ENCODE measurements at places on chromosomes 12 and 14.

- no peak for DNase-seq
Measured at GRCh38 chr14:21086908-21087293, 11.6 kb downstream of the ZNF219 start.

DNA sequence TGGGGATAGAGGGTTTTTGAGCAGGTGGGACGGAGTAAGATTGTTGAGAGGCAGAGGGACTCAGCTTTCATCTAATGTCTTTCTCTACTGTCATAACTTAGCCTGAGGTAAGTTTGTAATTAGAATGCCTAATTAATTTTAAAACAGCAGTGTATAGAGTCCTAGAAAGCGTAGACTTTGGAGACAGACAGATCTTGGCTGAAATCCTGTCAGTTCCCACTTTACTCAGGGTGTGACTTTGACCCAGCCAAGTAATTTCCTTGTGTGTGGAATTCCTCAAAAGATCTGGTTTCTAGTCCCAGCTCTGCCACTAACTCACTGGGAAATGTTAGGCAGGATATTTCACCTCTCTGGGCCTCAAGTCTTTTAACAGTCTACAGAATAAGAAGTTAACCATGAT is 74.3 kb downstream of the SLC25A21 start:
- no peak for DNase-seq

DNA sequence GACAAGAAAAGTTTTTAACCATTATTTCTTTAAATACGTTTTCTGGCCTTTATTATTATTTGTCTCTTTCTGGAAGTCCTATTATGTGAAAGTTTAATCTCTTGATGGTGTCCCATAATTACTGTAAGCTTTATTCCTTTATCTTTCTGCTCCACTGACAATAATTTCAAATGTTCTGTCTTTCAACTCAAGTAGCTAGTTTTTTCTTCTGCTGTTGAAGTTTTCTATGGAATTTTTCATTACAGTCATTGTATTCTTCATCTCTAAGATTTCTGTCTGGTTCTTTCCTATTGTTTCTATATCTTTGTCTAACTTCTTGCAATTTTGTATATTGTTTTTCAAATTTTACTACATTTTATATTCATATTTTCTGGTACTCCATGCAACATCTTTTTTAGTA is 173.6 kb upstream of the MGAT4C start:
- no peak for DNase-seq

DNA sequence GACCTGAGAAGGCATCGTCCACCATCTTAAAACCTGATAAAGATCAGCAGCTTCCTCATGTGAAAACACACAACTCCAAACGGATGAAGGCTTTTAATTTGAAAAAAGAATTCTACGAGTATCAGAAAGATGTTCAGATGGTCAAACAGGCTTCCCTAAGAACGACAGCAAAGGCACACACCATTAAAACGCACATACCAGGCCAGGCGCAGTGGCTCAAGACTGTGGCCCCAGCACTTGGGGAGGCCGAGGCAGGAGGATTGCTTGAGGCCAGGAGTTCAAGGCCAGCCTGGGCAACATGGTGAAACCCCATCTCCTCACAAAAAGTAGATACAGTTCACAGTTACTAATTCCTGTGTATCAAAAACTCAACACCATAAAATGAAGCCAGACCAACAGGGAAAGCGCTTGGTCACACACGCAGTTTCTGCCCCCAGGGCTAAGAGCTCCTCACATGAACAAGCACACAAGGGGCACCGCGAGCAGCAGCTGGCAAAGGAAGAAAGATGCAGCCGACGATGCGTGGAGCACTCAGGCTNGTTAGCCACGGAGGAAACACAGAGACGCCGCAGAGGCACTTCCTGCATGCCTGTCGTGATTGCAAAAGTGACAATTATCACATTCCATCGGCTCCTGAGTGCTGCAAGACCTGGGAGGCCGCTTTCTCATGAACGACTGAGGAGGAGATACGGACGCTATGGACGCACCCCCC is 78.0 kb downstream of the NOC4L start:
- DNase-seq, result peak; percentile 93

- no peak for DNase-seq
Measured at GRCh38 chr12:127770118-127770517, 496.9 kb upstream of the TMEM132C start.

- no peak for DNase-seq
Measured at GRCh38 chr14:65151609-65151956, 49.3 kb upstream of the MAX start.

GRCh38 chr14:64465191-64465822 is at the start of gene AKAP5:
Gene AKAP5 (plus strand): TSS chr14:64465499. CDS start chr14:64468395, 2,896 bp downstream.
- peak; percentile 59 for DNase-seq

DNA sequence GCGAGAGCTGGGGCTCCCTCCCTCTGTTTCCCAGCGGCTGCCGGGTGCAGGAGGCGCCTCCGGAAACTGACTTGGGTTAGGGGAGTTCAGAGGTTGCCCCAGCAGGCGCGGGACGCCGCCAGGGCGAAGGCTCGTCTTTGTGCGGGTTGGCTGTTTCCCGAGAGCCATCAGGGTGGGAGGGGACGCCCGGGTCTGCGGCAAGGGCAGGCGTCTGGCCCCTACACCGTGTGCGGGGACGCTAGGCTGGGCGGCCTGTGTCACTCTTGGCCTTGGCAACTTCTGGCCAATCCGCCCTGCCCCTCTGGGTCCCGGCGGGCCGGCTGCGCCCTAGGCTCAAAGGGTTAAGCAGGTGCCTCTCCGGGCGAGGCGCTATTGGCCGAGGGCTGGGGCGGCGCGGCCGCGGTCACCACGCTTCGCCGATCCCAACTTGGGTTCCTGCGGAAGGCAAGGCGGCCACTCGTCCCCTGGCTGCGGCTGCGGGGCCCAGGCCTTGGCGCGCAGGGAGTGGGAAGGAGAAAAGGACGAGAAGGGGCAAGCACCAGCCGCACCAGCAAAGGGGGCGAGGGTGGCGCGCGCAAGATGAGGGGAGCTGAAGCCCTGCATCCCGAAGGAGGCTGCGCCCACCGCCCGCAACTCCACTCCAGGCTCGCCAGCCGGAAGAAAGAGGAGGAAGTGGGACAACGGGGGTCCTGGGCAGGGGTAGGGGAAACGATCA is 5.6 kb upstream of the NPAS3 start:
- DNase-seq, result no peak

DNA sequence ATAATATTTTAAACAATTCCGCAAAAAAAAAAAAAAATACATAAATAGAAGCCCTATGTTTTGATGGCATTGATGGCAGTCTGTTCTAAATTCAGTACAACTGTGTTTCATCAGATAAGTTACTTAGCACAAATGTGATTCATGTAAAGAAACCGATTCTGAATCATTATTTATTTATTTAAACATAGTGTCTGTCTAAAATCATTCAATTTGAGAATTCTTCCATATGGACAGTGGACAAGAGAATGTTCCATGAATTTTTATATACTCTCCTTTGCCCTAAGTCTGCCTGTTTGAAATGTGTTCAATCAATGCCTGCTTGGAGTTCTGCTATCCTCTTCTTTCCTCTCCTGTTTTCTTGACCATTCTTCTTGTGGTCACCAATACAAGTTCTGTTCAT is 126.5 kb downstream of the PDE3A start:
- no peak for DNase-seq

DNA sequence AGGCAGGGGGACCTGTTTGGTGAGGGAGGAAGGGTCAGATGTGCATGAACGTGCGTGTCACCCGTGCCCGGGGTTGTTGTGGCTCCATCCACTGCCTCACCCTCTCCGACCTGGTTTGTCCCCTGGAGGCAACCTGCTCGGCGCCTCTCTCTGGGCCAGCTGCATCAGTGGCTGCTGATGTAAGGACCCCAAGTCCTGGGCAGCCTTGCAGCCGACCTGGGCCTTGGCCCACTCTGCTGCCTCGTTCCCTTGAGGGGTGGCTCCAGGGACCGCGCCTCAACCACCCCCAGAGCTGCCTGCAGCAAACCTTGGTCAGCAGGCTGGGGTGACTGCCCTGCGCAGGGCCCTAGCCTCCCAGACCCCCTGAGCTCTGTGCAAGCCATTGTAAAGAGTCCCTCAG is 351.7 kb downstream of the TMEM121 start:
- no peak for DNase-seq

GRCh38 chr12:58470266-58471010 is 449.9 kb downstream of the LRIG3 start:
- DNase-seq, result no peak

- DNase-seq, result peak; percentile 10
Measured at GRCh38 chr12:97535582-97535981, 73.0 kb downstream of the RMST start.

GRCh38 chr12:12777092-12777491 is 8.4 kb upstream of the APOLD1 start:
- DNase-seq, result no peak

DNA sequence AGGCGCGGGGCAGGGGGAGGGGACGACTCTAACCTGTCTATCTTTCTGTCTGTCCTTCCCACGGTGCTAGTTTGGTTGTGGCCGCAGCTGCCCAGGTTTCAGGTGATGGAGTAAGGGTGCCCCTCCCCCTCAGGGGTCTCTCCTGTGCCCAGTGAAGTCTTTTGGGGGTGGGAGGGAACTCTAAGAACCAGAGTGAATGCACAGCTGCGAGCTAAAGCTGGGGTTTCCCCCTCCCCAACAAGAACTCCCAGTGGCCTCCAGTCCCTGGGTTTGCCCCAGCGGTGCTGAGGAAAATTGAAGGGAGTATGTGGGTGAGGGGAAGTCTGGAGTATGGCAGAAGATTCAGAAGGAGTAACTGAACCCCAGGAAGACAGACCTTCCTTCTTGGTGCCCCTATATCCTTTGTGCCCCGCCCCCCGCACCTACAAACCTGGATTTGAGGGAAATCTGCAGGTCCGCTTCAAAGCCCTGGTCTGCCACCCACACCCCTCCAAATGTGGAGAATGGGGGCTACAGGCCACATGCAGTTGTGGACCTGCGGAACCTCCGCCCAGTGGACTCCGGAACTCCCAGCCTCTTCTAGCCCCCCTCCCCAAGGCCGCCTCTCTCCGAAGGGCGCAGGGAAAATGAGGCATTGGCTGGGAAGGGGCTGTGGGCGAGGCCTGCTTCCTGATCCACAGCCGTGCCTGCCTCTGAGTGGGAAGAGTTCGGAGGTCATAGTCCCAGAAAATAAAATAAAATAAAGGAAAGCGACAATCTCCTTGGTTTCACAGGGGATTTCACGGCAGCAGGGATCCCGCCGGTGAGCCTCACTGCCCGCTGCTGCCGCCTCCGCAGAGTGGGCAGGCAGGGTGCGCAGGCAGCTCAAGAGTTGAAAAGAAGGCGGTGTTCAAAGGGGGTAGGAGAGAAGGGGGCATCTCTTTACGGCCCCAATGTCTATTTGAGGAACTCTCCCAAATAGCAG is 3.4 kb upstream of the HOXC9 start:
- DNase-seq, result no peak

GRCh38 chr12:91387461-91388134 is 205.0 kb upstream of the DCN start:
- no peak for DNase-seq

- no peak for DNase-seq
Measured at GRCh38 chr12:66859751-66860440, 181.0 kb upstream of the GRIP1 start.

DNA sequence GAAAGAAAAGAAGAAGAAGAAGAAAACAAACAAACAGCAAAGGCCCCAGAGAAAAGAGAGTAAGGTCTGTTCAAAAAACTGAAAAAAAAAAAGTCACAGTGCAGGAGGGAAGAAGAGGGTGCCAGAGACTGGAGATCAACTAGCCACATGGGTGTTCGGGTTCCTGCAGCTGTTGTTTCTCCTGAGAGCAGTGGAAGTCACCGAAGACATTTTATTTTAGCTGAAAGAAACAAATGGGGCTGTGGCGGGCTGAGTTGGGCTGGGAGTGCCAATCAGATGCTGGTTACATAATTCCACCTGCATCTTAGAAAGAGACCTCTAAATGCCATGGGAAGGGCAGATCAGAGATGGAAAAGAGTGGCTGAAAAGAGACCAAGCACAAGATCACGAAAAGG is 33.9 kb downstream of the ACTN1 start:
- DNase-seq, result no peak

- no peak for DNase-seq
Measured at GRCh38 chr12:39007619-39008018, 102.2 kb upstream of the CPNE8 start.

GRCh38 chr12:88006351-88006750 is 22.9 kb downstream of the C12orf50 start:
- no peak for DNase-seq

- DNase-seq, result no peak
Measured at GRCh38 chr14:100581228-100582145, 5.7 kb downstream of the BEGAIN start.

- no peak for DNase-seq
Measured at GRCh38 chr14:104930526-104931303, 6.0 kb downstream of the PLD4 start.

DNA sequence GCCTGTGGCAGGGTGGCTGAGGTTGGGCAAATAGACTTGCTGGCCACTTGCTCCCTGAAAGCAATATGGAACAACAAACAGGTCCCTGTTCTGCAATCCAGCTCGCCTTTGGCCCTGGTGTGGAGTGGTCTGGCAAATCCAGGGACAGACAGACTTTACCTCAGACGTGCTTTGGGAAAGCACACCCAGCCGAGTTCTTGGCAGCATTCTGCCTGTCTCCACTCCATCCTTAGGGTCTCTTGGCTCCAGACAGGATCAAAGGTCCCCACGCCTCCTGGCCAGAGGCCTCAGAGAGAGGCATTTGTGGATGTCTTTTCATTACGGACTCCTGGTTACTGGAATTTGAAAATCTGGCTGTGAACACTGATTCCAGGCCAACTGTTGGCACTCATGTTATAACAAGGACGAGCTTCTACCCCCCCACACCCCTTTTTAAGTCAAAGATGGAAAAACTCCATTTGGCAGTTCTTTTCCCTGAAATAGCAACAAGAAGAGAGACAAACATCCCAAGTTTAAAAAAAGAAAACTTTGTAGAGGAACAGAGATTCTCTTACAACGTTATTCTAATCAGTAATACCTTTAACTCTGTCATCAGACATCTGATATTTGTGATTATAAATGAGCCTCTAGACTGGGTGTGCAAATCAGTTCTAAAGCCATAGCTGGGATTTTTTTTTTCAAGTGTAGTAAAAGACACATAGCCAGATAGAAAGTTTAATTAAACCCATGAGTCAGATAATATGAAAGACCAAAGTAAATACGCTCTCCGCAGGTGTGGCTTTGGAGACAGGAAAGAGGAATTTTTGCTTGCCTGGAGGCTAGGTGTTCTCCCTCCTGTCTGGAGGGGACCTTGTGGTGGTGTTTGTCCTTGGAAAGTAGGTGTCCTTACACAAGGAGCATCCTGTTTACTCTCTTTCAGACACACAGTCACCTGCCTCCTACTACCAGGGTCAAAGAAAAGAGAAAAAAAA is 60.7 kb downstream of the GALNT8 start:
- no peak for DNase-seq

DNA sequence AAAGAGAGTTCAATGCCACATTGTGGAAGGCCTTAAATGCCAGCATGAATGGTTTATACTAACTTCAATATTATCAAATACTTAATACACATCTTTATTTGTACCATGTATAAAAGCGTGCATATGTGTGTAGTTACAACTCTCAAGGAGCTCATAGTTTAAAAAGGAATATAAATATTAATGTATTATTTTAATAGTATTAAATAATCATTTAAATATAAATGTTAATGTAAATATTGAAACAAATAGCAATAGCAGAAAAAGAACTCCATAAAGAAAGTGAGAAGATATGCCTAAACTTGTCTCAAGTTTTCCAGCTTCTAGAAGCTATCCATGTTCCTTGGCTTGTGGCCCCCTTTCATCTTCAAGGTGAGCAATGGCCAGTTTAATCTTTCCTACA is 182.0 kb downstream of the FOXA1 start:
- DNase-seq, result no peak

- DNase-seq, result no peak
Measured at GRCh38 chr12:4471256-4471655, 25.6 kb upstream of the FGF6 start.

Measured in T47D (cell line).